Dermis microvascular lymphatic vessel endothelial cell (primary cell): ENCODE measurements at places on chromosomes 4 and X.

GRCh38 chrX:40385682-40386081 lies 195.1 kb upstream of the ATP6AP2 start:
- DNase-seq: no peak

- DNase-seq: no peak
Observed at GRCh38 chrX:46311581-46312120, 233.6 kb downstream of the ZNF674 start.

DNA sequence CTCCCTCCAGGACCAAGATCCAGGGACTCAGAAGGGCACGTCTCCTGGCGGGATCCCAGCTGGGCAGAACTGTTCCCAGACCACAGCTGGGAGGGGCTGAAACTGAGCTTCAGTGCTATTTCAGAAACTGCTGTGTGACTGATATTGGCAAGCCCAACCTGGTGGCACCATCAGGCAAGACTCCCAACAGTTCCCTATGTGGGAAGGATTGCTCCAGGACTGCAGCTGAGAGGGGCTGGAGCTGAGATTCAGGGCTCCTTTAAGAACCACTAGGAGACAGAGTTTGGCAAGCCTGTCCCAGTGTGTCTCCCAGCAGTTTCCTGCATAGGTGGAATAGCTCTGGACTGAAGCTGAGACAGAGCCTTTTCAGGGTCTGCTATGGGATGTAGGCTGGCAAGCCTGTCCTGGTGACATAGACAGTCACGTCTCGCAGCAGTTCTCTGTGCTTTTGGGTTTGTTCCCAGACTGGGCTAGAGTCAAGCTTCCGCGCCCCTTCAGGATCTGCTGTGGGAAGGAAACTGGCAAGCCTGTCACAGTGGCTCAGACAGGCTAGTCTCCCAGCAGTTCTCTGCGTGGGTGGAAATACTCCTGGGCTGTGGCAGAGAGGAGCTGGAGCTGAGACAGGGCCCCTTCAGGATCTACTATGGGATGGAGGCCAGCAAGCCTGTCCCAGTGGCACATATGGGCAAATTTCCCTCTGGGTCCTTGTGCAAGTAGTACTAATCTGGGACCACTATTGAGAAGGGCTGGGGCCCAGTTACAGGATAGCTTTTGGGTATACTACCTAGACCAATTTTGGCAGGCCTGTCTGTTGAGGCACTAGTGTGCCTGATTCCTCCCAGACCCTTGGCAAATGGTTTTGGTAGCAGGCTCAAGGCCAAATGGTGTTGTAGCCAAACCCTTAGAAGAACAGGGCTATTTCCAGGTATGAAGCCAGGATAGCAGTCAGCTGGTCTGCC lies 20.2 kb upstream of the MED14 start:
- no peak for DNase-seq

DNA sequence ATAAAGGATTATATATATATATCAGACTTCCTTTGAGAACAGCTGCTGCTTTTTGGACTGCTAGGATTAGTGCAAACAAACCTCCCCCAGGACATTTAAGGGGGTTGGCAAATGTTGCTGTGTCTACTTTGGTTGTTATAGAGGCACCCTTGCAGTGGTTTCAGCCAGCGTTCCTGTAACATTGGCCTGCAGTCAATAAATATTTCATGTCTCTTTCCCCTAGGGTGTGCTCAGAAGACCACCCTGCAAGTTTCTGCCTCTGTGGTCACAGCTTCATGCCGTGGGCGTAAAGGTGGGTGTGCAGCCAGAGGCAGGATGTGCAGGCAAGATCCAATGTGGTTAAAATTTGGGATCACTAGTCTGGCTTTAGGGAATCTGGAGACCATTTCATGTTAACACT lies 28.9 kb downstream of the FGF5 start:
- no peak for DNase-seq

GRCh38 chrX:17531500-17531899 lies 156.5 kb downstream of the NHS start:
- DNase-seq: no peak

DNA sequence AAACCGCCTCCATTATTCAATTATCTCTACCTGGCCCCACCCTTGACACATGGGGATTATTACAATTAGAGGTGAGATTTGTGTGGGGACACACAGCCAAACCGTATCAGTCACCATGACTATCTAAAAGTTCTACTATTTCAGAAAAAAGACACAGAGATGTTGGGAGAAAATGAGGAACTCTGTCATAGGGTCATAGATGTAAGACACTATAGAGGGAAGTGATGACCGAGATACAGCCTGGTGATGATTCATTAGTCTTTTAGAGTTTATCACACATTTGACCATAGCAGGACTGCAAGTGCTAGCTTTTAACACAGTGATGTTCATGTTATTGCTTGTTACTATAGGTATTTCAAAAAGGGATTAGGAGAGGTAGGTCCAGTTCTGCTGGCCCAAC lies 357.0 kb upstream of the AADAT start:
- no peak for DNase-seq

GRCh38 chrX:127317159-127317558 lies 497.6 kb downstream of the PRR32 start:
- no peak for DNase-seq

DNA sequence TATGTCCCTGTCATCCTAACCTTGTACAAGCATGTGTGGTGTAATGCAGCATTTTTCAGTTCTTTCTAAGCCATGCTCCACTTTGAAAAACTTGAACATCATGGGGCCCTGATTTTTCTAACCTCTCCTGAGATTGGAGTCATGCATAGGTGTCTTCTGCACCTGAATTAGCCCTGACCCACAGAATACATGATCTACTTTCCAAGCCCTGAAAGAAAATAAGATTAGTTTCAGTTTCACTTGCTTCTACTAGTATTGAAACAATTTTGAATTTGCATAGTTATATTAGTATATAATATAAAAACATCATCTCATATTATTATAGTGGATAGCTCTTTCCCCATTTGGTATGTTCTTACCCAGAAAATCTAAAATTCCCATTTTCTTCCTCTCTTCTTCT lies 178.2 kb downstream of the HS3ST1 start:
- no peak for DNase-seq

GRCh38 chr4:56261027-56261426 lies 126.3 kb downstream of the AASDH start:
- no peak for DNase-seq

GRCh38 chr4:60652933-60653332 lies 547.2 kb upstream of the ADGRL3 start:
- no peak for DNase-seq

- DNase-seq: no peak
Observed at GRCh38 chrX:153871946-153872878, 13.8 kb downstream of the L1CAM start.

- no peak for DNase-seq
Observed at GRCh38 chr4:16237715-16238114, 11.4 kb upstream of the TAPT1 start.

- DNase-seq: no peak
Observed at GRCh38 chrX:96650023-96650422, 34.6 kb upstream of the DIAPH2 start.

- DNase-seq: no peak
Observed at GRCh38 chrX:153870791-153871360, 15.1 kb downstream of the L1CAM start.

DNA sequence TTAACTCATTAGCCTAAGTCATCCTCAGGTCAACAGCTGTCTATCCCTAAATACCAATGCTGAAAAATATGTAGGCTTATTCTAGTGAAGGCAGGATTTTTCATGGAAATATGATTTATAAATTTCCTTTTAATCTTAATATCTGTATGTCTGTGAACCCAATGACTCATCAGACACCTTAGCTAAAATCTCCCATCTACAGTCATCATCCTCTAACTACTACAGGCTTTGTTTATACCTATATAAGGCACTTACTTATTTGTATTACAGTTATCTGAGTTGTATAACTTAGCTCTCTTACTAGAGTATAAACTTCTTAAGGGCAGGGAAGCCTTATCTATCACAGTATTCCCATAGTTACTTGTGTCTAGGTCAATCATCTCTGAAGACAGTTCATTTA lies 24.2 kb downstream of the AMMECR1 start:
- no peak for DNase-seq

DNA sequence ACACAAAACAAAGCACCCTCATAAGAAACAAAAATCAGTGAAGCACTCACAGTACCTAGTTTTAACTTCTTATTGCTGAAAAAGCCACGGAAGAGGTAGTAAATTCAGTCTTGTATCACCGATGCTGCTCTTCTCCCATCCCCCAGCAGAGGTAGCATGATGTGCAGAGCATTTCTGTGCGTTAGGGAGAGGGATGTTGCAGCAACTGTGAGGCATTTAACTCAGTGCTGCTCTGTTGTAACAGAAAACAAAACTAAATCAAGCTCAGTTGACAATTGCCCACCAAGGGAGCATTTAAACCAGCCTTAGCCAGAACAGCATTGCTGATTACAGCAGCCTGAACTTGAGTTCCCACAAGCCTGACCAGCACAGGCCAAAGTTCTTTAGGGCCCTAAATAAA lies 1279.7 kb upstream of the ADGRL3 start:
- no peak for DNase-seq

DNA sequence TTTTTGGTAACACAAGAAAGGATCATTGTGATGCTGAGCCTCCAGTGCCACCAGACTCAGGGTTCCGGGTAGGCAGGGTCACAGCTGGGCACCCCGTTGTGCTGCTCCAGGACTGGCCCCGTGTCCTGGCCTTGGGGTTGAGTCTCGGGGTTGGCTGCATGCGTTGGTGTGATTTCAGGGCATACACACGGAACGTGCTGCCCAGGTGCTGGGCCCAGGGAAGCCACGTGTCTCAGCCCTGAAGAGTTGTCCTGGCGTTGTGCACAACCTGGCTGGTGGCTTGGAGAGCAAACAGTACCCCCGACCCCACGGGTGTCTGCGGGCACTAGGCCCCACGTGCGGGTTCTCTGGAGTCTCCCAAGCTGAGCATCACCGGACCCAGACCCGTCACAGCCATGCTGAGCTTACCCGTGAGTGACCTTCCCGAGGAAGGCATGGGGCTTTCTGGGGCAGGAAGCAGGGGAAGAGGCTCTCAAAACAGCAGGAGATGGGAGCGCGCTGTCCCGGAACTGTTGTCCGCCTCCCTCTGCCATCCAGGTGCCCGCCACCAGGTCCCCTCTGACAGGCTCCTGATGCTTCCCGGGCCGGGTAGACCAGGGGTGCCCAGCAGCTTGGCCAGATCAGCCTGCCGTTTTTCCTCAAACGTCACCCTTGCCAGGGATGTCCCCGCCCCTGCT lies 66.1 kb upstream of the ENPP6 start:
- no peak for DNase-seq

DNA sequence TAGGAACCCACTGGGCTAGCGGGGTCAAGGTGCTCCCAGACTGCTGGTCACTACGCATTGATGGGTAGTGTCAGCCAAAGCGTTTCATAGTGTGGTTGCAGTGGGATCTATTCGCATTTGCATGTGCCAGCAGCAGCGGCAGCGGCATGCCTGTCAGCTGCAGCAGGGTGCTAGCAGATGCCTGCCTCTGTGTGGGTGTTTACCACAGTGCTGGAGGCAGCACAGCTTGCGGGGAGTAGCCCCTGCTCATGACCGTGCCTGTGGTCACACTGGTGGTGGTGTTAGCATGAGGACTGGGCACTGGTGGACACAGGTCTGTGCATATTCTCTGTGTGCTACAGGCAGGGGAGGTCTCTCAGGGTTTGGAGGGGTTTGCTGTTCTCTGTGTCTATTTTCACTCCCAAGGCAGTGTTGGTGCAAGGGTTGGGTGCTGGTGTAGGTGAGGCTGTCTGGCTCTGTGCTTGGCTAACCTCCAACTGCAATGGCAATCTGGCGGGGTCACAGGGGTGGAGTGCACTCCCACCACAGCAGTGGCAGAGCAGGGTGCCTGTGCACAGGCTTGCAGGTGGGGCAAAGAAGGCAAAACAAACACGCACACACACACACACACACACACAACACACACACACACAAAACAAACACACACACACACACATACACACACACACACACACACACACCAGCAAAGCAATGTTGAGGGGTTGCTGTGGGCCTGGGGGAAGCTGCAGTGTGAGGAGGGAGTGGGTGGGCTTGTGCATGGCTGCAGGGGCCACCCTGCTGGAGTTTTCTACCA lies 184.4 kb downstream of the GLUD2 start:
- no peak for DNase-seq

- no peak for DNase-seq
Observed at GRCh38 chr4:39687014-39687413, 10.9 kb upstream of the UBE2K start.

DNA sequence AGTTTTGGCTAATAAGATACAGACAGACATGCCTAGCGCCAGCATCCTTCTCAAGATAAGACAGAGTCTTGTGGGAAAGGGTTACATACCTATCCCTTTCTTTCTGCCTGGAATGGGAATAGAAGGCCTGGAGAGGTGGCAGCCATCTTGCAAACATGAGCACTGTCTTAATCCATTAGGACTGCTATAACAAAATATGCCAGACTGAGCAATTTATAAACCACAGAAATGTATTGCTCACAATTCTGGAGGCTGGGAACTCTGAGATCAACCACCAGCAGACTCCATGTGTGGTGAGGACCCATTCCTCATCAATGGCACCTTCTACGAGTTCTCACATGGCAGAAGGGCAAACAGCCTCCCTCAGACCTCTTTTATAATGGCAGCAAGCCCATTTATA lies 26.5 kb upstream of the NEIL3 start:
- DNase-seq: no peak

GRCh38 chrX:13511241-13511943 lies 58.0 kb upstream of the EGFL6 start:
- no peak for DNase-seq

GRCh38 chr4:159010563-159011260 lies 92.2 kb upstream of the RAPGEF2 start:
- DNase-seq: peak; percentile 68

- DNase-seq: no peak
Observed at GRCh38 chr4:7429069-7429416, 5.7 kb downstream of the PSAPL1 start.

GRCh38 chr4:19958848-19959247 lies 292.9 kb upstream of the SLIT2 start:
- no peak for DNase-seq

GRCh38 chr4:177185151-177185550 lies 124.5 kb upstream of the NEIL3 start:
- no peak for DNase-seq

DNA sequence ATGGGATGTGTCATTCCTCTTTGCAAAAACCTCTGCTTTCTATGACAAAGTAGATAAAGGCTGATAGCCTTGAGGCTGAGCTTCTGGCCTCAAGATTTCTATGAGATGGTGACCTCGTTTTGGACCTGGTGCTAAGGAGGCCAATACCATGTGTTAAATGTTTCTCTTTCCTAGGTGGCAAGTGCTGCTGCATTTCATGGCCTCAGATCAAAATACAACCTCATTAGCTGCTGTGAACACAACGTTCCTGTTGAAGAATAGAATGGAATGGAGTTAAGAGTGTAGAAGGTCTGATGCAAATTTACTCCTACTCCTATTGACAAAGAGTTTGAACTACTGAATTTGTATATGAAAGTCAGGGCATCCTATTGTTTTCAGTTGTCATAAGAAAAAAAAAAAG lies 112.0 kb downstream of the C4orf51 start:
- no peak for DNase-seq

GRCh38 chr4:155371432-155372043 lies 5.2 kb downstream of the MAP9 start:
- DNase-seq: peak; percentile 16

GRCh38 chr4:88908003-88908402 lies 149.0 kb downstream of the FAM13A start:
- no peak for DNase-seq
